T-helper 17 cell (primary cell): ENCODE measurements at places on chromosomes 4 and X. TPM values are rescaled to one million over a fixed set of nuclear protein-coding genes. Genes with fewer than 3 reads are reported as not detected.

DNA sequence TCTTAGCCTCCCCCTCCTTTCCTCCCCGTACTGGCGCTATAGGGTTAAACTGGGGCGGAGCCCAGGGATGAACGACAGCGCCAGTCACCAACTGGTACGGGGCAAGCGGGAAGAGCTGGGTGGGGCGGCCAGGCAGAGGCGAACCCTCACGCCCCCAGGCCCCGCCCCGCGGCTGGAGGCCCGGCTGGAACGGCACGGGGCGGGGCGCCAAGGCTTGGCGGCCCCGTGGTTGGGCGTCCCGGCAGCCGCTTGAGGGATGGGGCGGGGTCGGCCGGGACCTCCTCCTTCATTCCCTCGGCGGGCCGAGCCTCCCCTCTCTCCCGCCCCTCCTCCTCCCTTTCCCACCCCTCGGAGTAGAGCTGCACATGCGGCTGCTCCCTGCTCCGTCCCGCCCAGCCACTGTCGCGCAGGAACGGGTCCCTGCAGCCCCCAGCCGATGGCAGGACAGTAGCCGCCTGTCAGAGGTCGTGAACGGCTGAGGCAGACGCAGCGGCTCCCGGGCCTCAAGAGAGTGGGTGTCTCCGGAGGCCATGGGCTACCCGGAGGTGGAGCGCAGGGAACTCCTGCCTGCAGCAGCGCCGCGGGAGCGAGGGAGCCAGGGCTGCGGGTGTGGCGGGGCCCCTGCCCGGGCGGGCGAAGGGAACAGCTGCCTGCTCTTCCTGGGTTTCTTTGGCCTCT is at the start of gene EDA:
Gene EDA, plus strand, starts transcription at position 335 of the 678 bp plus-strand sequence.
- peak; percentile 55 for DNase-seq

DNA sequence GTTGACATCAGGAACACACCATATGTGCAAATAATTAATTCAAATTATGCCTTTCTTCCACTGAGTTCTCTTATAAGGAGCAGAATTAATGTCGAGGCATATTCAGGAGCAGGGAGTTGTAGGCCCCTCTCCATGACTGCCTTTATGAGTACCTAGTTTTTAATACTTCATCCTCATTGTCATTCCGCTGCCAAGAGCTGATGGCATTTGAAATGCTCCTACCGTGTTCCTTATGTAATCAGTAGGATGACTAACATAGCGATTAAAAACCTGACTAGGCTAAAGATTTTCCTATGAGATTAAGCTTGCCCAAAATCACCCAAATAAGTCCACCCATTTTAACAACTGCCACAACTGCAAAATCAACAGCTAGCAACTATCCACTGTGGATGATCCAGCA is 220.6 kb downstream of the DHX15 start:
- no peak for DNase-seq

DNA sequence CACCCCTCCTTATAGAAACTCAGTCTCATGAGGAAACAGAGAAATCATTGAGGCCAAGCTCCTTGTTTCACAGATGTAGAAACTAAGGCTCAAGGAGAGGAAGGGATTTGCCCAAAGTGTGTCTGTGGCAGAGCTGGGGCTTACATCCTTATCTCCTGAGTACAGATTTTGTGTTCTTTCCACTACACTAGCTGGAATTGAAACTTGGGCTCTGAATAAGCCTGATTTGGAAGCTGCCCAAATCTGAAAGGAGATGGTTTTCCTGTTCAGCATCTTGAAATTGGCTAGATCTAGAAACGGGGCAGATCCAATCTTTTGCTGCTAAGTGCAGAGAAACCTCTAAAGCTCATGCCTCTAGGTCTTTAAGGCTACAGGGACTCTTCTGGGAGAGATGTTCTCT is 24.3 kb downstream of the AWAT2 start:
- DNase-seq, result no peak

GRCh38 chr4:5260121-5260520 is 208.8 kb downstream of the STK32B start:
- no peak for DNase-seq

- peak; percentile 65 for DNase-seq
Measured at GRCh38 chrX:40169193-40170101, 71.7 kb upstream of the BCOR start.

DNA sequence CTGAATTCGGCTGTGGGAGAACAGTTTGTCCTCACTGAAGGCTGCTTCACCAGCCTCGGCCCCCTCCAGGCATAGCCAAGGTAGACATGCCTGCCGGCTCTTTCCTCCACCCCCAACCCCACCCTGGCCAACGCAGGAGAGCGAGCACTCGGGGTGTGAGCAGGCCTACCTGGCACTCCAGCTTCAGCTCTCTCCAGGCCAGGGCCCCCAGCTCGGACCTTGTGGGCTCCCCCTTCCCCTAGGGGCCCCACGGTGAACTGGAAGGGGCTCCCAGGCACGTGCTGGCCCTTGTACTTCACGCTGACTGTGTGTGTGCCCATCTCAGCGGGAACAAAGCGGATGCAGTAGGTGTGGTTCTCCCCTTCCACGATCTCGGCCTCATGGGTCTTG is 22.4 kb downstream of the FLNA start:
- no peak for DNase-seq

DNA sequence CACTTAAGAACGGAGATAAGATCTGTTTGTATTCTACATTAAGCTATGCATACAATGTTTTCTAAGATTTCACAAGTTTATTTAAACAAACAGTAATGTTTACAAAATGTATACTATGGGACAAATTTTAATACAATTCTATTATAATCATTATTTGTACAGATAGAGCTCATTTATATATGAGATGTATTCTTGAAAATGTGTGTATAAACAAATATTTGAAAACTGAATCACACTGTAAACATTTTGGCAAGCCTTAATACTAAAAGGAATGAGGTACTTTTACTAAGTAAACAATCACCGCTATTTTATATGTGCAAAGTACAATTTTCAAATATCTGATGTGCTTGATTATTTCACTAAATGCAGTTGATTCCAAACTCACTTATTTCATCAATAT is 119.2 kb upstream of the MAB21L2 start:
- DNase-seq, result no peak

DNA sequence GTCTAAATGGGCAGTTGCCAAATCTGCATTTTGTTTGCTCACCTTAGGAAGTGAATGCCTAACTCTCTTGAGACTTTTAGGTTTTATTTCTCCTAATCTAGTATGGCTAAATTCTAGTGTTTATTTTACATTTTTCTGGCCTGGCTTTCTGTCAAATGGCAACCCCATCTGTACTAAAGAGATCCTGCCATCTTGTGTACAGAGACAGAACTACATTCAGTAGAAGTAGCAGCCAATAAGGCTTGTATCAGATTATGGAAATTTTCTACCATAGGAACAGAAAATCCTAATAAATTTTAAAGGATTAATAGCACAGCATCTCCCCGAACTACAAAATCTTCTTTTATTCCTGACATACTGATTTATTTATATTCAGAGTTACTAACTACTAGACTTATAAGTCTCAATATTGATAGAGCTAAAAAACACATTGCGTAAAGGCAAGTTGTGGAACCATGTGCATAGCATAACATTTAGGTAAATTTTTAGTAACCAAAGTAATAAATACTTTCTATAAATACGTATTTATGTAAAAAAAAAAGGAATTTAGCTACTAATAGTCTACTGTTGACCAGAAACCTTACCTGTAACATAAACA is 45.5 kb downstream of the TMEM144 start:
- DNase-seq, result no peak

- no peak for DNase-seq
Measured at GRCh38 chrX:22987452-22987851, 12.3 kb upstream of the DDX53 start.

DNA sequence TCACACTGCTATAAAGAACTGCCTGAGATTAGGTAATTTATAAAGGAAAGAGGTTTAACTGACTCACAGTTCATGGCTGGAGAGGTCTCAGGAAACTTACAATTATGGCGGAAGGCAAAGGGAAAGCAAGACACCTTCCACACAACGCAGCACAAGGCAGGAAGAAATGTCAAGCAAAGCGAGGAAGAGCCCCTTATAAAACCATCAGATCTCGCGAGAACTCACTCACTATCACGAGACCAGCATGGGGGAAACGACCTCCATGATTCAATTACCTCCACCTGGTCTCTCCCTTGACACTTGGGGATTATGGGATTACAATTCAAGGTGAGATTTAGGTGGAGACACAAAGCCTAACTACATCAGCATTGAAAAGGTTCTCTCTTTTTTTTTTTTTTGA is 39.6 kb downstream of the PALLD start:
- DNase-seq, result no peak

DNA sequence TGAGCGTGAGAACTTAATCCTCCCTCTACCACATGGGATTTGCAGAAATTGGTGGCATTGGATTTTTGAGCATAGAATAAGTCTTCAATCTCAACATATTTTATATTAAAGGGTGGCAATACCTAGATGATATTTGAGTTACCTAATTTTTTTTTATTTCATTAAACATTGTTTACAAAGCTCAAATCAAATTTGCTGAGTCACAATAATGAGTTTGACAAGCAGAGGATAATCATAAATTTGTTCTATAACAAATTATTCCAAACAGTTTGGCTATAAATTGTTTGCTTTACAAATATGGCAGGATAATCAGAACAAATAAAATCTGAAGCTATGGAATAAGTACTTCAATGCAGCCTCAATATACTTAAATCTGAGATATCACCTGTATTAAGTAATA is 22.7 kb downstream of the EMCN start:
- no peak for DNase-seq

DNA sequence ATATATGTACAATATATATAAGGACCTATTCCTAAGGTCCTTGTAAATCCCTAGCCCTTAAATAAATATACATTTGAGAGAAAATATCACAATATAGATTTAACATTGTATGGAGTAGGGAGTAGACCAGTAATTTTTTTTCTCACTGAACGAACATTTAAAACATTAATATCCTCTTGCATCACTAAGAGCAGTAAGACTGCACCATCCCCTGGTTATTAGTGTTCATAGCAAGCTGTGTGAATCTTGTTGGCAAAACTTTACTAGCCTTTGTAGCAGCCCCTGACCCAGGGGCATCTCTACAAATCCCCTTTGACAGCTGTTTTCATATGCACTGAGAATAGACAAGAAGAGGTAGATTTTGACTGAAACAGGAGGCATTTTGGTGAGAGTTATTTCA is 146.5 kb downstream of the IL1RAPL2 start:
- DNase-seq, result no peak

GRCh38 chr4:14237911-14238310 is 610.4 kb upstream of the BOD1L1 start:
- no peak for DNase-seq

- no peak for DNase-seq
Measured at GRCh38 chrX:125424536-125424935, 104.9 kb downstream of the TEX13C start.

GRCh38 chr4:102596532-102596931 is 95.4 kb downstream of the NFKB1 start:
- DNase-seq, result no peak

DNA sequence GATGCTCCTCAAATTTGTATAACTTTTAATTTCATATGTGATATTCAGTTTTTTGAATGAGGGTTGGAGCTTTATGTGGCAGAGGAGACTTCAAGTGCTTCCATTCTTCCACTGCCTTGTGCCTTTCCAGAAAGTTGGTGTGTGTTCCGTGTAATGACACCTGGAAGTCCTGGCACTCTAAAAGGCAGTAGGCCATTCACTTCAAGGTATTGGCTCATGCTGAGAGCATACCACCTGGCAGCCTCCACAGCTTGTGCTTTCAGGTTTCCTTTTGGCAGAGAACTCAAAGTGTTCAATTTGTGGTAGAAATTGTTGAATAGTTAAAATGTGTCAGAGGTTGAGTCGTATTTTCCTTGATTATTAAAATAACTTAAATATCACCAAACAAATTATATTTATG is 49.6 kb downstream of the GRIA2 start:
- DNase-seq, result no peak

DNA sequence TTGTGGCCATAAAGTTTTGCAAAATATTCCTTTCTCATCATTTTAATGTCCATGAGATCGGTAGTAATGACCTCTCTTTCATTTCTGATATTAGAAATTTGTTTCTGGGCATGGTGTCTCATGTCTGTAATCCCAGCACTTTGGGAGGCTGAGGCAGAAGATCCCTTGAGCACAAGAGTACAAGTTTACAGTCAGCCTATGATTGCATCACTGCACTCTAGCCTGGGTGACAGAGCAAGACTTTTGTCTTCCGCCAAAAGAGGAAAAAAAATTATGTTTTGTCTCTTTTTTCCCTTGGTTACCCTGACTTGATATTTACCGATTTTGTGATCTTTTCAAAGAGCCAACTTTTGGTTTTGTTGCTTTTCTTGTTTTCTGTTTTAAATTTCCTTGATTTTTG is 10.8 kb upstream of the NKAP start:
- no peak for DNase-seq

GRCh38 chrX:154037754-154038153 is 18.1 kb upstream of the IRAK1 start:
- no peak for DNase-seq

DNA sequence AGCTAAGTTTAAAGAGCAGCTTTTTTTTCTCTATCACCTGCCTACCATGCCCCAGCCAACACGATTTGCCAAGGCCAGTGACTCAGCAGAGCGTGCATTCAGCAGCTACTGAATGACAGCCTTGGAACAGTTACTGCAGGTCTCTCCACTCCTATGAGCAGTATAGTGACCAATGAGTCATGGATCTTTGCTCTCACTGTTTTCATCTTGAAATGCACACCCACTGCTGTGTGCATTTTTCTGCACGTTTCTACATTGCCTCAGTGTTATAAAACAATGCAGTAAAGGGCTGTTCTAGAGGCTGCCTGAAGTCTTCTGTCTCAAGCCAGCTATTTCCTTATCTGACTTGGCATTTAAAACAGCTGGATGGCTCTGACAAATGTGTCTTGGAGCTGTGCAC is 66.0 kb upstream of the C4orf54 start:
- no peak for DNase-seq

DNA sequence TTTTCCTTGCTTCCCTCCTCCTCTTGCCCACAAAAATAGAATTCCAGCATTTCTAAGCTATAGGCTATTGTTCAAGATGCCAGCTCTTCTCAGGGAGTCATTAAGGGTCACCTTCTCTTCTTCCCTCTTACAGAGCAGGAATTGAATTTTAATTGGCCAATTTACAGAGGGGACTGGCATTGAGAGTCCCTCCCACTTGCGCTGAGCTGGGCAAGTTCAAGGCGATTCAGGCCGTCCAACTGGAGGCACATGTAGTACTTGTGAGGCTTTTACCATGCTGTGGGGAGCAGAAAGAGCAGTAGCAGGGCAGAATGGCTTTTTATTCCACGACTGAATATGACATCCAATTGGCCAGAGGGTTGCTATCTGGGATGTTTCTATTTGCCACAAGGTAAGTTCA is 181.9 kb downstream of the SOWAHB start:
- DNase-seq, result no peak

- no peak for DNase-seq
Measured at GRCh38 chr4:112196461-112196860, 35.1 kb upstream of the AP1AR start.

DNA sequence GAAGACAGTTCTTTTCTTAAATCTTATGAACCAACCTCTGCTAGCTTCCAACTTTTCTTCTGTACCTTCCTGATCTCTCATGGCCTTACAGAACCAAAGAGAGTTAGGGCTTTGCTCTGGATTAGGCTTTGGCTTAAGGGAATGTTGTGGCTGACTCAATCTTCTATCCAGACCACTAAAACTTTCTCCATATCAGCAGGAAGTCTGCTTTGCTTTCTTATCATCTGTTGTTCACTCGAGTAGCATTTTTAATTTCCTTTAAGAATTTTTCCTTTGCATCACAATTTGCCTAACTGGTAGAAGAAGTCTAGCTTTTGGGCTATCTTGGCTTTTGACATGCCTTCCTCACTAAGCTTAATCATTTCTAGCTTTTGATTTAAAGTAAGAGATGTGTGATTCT is 167.0 kb downstream of the TBCK start:
- no peak for DNase-seq

The DCLK2 gene
- total RNA-seq, result not detected

The MAGED4 gene
- total RNA-seq, result 3.0 TPM

The GAGE12J gene
- not detected for total RNA-seq

The CLDN2 gene
- not detected for total RNA-seq

The NAA10 gene
- 42.8 TPM for total RNA-seq
